ENCODE measurements at places on chromosomes 3 and 15.

- no peak for DNase-seq
These were observed 3.6 kb downstream of the VGLL4 start for GRCh38 chr3:11640009-11640673.

DNA sequence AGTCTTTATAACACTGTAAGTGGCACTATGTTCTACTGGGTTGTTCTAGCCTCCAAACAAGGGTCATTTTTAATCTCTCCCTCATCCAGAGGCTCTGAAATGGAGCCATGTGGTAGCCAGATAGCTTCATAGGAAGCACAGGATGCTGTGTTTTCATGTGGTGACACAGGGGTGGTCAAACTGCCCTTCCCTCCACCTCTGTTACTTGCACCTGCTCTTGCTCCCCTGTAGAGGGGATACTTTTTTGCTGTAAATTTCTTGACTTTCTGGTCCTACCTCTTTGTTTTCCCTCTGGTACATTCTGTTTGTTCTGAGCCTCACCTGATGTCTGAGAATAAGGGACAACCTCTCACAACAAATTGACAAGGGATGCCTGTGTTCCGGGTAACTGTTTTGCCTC, 76.8 kb downstream of the EPHB1 start:
- DNase-seq: no peak

- DNase-seq: no peak
These were observed 52.7 kb downstream of the MB21D2 start for GRCh38 chr3:192864941-192865340.

DNA sequence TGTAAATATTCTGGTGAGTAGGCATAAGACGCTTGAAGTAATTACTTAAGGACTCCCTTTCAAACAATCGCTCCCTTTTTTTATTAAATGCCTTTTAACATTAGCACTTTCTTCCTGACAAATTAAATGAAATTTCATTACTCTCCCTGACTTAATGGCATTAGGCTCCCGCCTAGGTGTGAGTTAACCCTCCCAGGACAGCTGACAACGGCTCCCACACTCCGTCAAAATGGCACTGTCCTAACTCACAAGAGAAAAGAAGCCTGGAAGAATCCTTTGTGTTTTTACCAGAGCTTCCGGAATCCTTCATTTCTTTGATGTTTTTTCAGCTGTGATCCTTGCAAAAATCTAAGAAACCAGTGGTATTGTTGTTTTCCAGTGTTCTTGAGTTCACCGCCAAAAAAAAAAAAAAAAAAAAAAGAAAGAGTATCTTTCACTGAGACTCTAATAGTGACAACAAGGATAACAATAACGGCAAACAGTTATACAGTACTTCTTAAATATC, 861.0 kb upstream of the NR2F2 start:
- no peak for DNase-seq

- no peak for DNase-seq
These were observed 63.5 kb downstream of the FNDC3B start for GRCh38 chr3:172102883-172103310.

- no peak for DNase-seq
These were observed 101.8 kb downstream of the XXYLT1 start for GRCh38 chr3:195169011-195169649.

- DNase-seq: no peak
These were observed 129.4 kb upstream of the SNTN start for GRCh38 chr3:63523100-63523499.

DNA sequence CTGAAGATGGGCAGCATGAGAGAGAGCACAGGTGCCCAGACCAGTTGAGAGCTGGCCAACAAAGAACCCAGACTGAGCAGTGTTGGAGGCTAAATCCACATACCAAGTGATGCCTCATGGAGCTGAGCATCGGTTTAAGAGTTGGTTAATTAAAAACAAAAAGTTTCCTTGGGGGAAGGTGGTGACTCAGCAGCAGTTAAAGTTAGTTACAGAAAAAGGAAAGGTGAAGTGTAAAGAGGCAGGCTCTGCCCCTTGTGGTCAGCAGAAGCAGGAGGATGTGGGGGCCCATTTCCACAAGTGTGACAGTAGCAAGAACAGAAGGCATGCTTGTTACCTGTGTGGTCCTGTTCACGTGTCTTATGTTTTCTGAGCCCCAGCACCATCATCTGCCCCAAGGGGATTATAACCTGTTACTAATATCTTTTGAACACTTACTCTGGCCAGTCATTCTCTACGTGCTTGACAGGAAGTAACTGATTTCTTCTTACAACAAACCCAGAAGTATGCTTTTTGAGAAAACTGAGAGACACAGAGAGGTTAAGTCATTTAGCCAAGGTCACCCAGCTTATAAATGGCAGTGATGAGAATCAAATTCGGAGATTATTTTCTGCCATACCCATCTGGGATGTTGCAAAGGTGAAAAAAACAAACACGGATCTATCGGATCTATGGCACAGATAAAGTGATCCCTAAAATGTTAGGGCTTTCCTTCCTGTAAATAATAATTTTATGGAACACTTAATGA, 91.0 kb downstream of the EPHB1 start:
- peak; percentile 76 for DNase-seq

- DNase-seq: no peak
These were observed 18.4 kb downstream of the CLDN1 start for GRCh38 chr3:190303884-190304283.

- no peak for DNase-seq
These were observed 60.5 kb downstream of the GLDN start for GRCh38 chr15:51401872-51402517.

- no peak for DNase-seq
These were observed 8.0 kb upstream of the LTF start for GRCh38 chr3:46472736-46473135.

- DNase-seq: peak; percentile 42
These were observed 29.6 kb upstream of the ADAMTS7 start for GRCh38 chr15:78840661-78841375.

GRCh38 chr3:11509173-11510000, 134.3 kb downstream of the VGLL4 start:
- no peak for DNase-seq

- no peak for DNase-seq
These were observed 22.2 kb upstream of the DLG1 start for GRCh38 chr3:197320582-197320981.

DNA sequence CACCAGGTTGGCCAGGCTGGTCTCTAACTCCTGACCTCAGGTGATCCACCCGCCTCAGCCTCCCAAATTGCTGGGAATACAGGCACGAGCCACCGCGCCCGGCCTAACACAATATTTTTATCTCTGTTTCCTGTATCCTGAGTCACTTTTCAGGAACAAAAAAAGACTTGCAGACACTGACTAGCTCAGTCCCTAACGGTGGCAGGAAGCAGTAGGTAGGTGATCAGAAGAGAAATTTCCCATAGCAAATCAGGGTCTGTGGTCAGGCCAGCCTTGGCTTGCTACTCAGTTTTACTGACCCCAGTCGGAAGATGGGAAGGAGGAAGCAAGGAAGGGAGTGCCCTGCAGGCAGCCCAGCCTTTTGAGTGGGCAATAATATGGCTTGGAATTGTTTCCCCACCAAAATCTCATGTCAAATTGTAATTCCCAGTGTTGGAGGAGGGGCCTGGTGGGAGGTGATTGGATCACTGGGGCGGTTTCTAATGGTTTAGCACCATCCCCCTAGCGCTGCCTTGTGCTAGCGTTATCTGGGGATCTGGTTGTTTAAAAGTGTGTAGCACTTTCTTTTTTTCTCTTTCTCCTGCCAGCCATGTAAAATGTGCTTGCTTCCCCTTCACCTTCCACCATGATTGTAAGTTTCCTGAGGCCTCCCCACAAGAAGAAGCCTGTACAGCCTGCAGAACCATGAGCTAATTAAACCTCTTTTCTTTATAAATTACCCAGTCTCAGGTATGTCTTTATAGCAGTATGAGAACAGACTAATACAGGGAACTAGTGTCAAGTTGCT, 19.5 kb upstream of the CDCP1 start:
- no peak for DNase-seq

- DNase-seq: no peak
These were observed 1.4 kb downstream of the ACSBG1 start for GRCh38 chr15:78232951-78233350.

- DNase-seq: peak; percentile 68
These were observed 651.4 kb upstream of the NECTIN3 start for GRCh38 chr3:110420158-110420641.

DNA sequence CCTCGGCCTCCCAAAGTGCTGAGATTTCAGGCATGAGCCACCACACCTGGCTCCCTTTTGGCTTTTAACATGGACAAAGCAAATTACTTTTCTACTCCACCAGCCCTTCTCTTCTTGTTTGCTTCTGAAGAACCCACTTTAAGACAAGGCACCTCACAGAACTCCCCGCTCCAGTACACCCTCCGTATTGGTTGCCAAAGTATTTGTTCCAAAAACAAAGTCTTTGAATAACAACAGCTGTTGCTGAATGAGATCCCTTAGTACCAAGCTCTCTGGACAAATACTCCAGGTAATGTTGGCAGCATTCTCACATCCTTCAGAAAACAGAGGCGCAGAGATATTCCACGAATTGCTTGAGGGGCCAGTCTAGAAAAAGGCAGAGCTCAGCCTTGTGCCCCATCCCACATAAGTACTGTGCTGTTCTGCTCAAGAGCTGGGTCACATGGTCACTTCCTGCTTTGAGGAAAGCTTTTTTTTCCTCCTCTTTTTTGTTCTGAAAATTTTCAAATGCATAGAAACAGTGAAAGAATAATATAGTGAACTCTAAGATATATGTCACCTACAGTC, 7.3 kb upstream of the CHCHD6 start:
- DNase-seq: no peak

DNA sequence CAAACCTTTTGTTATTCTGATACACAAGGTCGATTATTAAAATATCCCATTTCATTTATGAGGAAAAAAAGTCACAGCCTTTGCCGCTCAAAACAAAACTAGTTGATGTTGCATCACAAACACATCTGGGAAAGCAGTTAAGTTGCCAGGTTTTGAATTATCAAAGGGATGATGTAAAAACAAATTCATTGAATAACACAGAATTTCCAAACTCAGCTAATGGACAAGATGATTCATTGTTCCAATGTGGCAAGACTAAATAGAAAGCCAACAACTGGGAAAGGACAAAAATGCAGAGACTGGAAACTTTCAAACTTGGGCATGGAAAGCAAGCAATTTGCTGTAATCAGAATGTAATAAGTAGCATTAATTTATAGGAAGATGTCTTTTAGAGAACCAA, 610.0 kb upstream of the ZNF385D start:
- no peak for DNase-seq

GRCh38 chr3:13536832-13537231, 12.1 kb upstream of the FBLN2 start:
- DNase-seq: no peak

DNA sequence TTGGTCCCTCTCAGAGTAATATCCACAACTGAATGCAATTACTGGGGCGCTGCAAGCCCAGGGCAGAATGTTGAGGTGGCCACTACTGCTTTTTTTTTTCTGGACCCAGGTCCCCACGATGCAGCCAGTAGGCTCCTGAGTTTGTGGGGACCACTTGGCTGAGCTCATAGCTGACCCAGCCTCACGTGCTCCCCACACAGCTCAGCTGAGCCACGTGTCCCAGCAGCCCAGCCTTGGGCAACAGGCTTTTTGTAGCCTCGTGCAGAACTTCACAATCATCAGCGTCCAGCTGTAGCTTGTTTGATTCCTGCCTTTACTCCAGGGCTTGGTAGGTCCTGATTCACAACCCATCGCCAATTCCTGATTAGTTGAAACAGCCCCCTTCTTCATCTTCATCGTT, 117.3 kb downstream of the ETFA start:
- no peak for DNase-seq

GRCh38 chr3:82423268-82424030, 662.0 kb upstream of the GBE1 start:
- DNase-seq: no peak

- no peak for DNase-seq
These were observed 100.3 kb downstream of the MECOM start for GRCh38 chr3:169562988-169563774.

GRCh38 chr15:51696566-51696965, 15.3 kb downstream of the SCG3 start:
- DNase-seq: no peak

DNA sequence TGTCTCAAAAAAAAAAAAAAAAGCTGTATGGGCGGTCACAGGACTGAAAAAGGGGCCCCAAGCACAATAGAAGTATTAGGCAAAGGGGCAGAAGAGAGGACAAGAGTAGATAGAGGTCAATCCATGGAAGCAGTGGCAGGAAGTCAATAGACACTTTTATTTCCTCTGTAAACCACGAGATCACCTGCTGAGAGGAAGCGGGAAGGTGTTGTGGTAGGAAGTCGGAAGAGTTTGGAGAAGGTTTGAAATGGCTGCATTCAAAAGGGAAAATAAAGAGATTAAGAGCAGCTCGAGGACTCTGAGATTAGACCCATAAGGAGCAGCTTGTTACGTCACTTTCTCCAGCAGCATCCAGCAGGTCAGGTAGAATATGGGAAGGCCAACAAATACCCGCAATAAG, 14.2 kb upstream of the ZNF148 start:
- DNase-seq: no peak

DNA sequence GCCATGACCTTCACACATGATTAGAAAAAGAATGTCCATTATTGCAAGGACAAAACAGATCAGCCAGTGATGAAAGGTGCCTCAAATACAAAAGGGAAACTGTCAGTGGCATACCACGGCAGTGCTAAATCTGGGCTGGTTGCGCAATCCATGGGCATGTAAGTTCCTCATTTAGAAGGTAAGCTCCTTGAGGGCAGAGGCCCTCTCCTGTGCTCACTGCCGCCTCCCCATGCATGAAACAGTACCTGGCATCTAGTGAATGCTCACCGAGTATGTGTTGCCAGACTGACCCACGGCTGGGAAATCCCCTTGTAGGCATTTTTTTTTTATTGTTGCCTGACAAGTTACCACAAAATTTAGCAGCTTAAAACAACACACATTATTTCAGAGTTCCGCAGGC, 312.1 kb upstream of the CHRM5 start:
- DNase-seq: no peak

DNA sequence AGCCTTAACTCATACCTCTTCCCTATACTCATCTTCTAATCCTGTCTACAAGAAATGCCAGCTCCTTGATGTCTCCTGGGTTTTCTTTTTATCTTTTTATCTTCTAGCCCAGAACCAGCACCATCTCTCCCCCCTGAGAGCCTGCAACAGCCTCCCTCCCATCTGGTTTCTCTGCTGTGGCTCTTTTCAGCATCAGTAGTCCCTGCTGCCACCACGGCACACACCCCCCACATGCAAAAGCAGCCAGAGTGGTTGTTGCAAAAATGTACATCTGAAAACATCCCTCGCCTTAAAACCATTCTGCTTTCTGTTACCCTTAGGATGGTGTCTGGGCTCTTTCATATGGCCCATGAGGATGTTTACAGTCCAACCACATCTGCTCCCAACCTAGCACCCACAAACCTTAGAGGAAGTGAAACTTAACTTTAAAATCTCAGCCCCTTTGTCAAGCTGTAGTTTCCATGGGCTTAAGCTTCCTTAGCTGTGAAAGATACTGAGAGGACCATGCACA, 775 bp downstream of the TTC21A start:
- no peak for DNase-seq

DNA sequence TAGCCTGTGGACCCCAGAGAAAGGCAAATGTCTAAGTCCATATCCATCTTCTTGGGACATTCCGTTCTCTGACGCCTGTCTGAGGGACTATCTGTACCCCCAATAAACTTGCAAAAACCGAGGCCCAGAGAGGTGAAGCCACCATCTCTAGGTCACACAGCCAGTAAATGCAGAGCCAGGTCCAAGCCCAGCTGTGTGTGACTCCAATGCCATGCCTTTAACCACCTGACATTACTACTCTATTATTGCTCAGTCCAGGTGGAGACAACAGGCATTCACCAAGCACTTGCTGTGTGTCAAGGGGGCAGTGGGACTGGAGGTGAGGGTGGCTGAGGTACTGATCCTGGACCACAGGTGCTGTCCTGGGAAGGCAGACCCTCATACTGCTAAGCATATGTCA, 25.4 kb downstream of the CYP8B1 start:
- DNase-seq: no peak

- no peak for DNase-seq
These were observed 33.3 kb downstream of the CMTM6 start for GRCh38 chr3:32469151-32469874.

Data from RCC 7860 (cell line).